ELF-1 (cell line): ENCODE measurements at places on chromosomes 11 and 22.
A peak's percentile ranks its signal among the peaks of the same experiment; 100 is the strongest.

- DNase-seq: no peak
These were observed 139.2 kb downstream of the CCDC81 start for GRCh38 chr11:86513746-86514373.

- DNase-seq: no peak
These were observed 55.1 kb upstream of the PDGFD start for GRCh38 chr11:104219096-104219495.

- no peak for DNase-seq
These were observed 116.3 kb downstream of the STK33 start for GRCh38 chr11:8477680-8478079.

DNA sequence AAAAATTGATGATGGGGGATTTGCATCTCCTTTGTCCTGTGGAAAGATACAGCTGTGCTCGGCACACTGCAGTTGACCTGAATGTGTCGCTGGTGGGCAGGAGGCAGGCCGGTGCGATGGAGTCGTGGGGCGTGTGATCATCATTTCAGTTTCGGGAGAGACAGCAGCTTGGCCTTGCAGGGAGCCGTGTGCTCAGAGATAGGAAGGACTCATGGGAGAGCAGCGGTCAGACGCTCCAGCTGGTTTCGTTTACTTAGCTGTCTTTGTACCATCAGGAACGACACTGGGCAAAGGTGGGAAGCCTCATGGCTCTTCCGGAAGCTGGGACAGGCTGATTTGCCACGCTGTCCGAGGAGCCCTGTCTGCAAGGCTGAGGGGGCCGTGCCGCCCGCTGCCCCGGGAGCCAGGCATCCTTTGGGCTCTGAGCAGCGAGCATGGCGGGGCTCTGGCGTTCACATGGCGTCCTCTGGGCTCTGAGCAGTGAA, 32.7 kb downstream of the GRAMD4 start:
- DNase-seq: no peak

DNA sequence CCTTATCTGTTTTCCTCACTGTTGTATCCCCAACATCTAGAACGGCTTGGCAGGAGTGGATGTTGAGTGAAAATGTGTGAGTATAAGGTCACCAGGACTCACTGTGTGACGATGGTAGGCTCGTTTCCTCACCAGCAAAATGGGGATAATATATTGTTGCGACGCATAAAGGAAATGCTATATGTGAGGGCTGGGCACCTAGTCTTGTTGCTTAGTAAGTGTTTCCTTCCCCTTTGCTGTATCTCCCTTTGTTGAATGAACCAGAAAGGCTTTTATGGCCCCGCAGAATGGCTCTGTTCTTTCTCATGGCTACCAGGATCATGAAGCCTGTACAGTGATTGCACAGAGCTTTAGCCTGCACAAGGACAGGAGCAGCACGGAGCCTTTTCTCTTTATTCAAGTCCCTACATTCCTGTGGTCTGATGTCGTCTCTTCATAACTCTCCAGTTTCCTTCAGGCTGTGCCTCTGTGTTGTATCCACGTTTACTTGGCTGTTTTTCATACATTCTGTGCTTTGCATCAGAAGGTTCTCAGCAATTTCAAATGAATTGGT, 5.4 kb downstream of the TNRC6B start:
- DNase-seq: peak; percentile 77

GRCh38 chr11:10641177-10641911, 52.2 kb downstream of the IRAG1 start:
- no peak for DNase-seq

GRCh38 chr11:71450939-71451338, 2.1 kb upstream of the NADSYN1 start:
- DNase-seq: no peak

DNA sequence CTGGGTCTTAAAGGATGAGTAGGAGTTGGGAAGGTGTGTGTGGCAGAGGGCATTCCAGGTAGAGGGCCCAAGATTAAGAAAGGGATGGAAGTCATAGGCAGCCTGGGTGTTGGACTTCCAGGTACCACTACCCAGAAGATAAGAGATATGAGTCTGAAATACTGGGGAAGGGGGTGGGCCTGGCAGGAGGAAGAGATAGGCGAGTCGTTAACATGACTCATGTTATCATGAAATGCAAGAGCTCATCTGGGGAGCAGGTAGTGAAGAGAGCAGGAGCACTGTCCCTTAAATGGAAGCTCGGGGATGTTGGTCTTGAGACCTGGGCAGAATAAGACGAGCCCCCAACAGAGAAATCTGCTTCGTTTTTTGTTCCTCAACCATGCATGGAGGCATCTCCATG, 10.2 kb downstream of the ZC3H7B start:
- no peak for DNase-seq

DNA sequence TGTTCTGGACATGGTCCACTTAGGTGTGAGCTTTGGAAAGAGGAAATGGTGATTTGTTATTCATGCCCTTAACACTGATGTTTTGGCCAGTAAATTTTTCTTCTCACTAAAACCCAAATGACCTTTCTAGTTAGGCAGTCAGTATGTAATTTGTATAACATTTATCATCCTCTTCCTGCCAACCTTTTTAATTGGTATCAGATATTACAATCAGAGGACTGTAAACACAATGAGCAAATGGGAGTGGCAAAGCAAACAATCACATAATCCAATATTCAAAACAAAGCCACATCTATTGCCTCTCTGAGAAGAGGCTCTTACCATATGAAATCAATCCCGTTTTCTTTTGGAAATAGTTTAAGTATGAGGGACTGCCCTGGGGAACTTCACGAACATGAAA, 49.1 kb downstream of the BBOX1 start:
- DNase-seq: no peak

DNA sequence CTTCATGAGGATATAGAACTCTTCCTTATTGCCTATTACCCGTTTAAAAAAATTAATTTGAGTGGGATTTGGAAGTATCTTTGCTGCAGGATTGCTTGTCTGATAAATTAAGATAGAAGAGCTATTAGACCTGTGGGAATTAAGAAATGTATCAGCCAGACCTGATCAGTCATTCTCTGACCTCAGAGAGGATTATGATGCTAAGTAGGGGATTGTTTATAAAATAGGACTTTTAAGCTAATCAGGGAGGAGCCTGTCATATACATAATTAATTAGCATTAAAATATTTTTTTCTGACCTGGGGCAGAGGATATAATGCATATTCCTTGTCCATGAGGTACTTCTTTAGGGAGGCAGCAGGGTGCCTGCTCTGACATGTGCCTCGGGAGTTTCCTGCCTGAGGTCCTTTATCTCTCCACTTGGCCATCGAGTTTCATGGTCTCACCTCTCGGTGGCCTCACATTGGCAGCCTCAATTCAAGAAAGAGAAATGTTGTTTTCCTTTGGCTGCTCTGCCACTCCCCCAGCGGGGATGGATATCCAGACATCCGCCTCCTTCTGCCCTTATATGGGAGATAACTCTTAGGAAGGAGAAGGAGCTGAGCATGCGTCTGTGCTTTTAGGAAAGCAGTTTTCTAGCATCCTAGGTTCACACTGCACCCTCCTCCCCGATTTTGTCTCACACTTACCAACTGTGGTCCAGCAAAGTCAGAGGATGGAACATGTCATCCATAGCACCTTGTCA, 41.1 kb downstream of the DIXDC1 start:
- DNase-seq: peak; percentile 87

GRCh38 chr11:60959431-60959830, 7.5 kb upstream of the SLC15A3 start:
- DNase-seq: no peak

GRCh38 chr11:35058669-35059434, 80.1 kb upstream of the CD44 start:
- DNase-seq: no peak

- peak; percentile 95 for DNase-seq
These were observed 765 bp downstream of the RCOR2 start for GRCh38 chr11:63915961-63916836.

- DNase-seq: no peak
These were observed 22.9 kb downstream of the TRIM22 start for GRCh38 chr11:5712507-5712906.

GRCh38 chr22:49936018-49936972, 17.9 kb downstream of the CRELD2 start:
- DNase-seq: no peak

DNA sequence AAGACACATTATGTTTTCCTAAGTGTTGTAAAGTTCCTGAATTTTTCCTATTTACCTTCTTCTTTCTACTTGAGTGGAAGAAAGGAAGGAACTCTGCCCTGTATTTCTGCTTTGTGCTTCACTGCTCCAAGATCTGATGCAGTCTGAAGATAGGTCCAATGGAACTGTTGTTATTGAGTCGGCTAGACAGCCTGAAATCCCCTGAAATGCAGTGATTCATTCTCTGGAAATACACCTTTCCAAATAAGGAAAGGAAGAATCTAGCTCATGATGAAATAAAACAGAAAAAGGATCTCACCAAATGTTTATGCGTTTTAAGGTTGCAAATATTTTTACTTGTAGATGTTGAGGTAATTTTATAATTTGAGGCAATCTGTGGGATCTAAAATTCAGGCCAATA, 322.8 kb downstream of the GUCY1A2 start:
- DNase-seq: no peak

DNA sequence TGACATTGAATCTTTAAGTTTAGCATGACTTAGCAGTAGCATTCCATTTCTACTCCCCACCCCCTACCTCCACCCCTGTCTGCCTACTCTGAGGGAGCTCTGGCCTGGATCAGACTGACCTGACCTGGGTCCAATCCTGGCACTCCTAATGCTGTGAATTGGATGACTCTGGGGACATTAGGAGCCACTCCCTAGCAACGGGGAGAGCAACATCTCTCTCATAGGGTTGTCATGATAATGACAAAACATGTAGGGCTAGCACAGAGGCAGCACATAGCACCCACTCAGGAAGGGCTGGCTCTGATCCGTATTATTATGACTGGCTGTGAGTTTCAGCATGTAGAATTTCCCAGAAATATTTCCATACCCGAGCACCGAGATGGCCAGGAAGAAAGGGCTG, 40.5 kb downstream of the CABIN1 start:
- no peak for DNase-seq

DNA sequence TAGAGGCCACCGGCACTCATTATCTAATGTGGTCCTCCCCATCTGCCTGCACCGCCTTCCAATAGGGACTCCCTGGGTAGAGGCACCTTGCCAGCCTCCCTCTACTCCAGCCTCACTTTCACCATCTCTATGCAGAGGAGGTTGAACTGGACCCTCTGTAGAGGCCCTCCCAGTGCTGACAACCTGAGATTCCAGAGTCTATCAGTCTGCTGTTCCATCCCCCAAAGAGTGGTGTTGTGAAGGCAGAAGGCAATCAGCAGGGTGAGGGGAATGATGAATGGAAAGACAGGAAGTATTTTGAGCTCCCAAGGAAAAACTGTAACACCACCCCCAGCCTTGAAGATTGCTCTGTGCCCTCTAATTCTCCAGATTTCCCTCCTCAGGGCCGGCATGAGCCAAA, 77.9 kb downstream of the THAP12 start:
- no peak for DNase-seq

DNA sequence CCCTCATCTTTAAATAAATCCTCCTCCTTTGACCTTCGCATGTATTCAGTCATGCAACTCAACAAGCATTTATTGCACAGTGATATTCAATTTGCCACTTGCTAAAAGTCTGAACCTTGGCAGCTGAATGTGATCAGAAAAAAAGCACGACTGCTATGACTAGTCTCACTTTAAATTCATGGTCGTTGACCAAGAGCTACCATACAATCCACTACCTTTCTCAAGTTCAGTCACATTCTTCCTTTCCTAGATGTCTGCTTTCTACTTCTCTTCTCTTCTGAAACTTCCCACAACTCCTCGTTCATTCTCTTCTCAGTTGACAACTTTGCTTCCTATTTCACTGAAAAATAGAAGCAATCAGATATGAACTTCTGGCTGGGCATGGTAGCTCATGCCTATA, 2.0 kb upstream of the SAA1 start:
- DNase-seq: no peak

GRCh38 chr11:70569618-70569890, 171.2 kb downstream of the CTTN start:
- no peak for DNase-seq

- DNase-seq: no peak
These were observed 5.1 kb downstream of the PHF21A start for GRCh38 chr11:46116007-46116711.

- DNase-seq: no peak
These were observed 13.7 kb downstream of the FAM118B start for GRCh38 chr11:126225295-126225665.

DNA sequence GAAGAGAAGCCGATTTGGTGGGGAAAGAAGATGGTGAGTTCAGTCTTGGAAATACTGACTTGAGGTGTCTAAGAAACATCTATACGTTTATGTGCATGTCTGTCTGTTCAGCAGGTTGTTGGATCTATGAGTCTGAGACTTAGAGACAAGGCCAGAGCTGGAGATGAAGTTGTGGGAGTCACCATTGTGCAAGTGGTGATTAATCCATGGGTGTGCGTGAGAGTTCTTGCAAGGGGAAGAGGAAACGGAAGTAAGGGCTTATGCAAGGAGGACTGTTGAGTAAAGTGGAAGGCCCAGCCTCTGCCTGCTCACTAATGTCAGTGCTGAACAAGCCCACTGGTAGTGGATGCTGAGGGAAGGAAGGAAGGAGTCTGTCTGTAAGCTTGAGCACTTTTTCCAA, 9.7 kb downstream of the TMEM45B start:
- DNase-seq: no peak

GRCh38 chr22:30150212-30150611, 69.9 kb downstream of the HORMAD2 start:
- DNase-seq: no peak

- DNase-seq: no peak
These were observed 23.8 kb downstream of the PARVB start for GRCh38 chr22:44047891-44048301.

GRCh38 chr11:75269367-75269660, 28.7 kb downstream of the TPBGL start:
- no peak for DNase-seq

- no peak for DNase-seq
These were observed 33.4 kb downstream of the GRAMD4 start for GRCh38 chr22:46653596-46653995.

- DNase-seq: no peak
These were observed 92.0 kb downstream of the MYEOV start for GRCh38 chr11:69385832-69386427.

GRCh38 chr22:45248832-45249561, 8.3 kb upstream of the KIAA0930 start:
- DNase-seq: no peak

DNA sequence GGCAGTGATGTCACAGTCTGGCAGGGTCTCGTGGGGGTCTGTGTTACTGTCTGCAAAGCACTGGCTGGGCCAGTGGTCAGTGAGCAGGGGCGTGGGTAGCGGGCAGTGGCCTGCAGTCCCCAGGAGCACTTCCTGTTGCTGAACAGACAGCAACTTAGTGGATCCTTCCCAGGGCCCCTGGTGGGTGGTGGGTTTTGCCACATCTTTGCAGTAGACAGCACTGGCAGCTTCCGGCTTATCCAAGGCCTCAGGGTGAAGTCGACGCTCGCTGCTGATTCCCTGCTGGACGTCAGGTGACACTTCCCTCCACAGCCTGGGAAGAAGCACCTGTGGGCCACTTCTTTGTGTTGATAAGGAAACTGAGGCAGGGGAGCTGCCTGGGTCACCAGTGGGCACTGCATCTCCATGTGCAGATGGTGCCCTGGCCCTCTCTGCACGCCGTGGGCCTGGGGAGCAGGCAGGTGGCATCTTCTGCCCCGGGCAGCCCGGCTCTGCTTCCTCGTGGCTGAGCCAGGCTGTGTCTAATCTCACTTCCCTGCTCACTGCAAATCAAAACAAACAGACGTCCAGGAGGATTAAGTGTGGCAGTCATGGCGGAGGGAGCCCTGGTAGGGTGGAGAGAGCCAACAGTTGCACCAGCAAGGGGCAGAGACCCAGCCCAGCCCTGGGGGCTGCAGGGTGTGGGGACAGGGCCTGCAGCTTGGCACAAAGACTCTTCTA, 79.8 kb downstream of the KCNQ1 start:
- DNase-seq: no peak
